Activated naive CD4-positive, alpha-beta T cell (primary cell): ENCODE measurements at places on chromosomes 5 and 9.

GRCh38 chr9:117826837-117827236 is 122.6 kb downstream of the TLR4 start:
- DNase-seq = no peak

DNA sequence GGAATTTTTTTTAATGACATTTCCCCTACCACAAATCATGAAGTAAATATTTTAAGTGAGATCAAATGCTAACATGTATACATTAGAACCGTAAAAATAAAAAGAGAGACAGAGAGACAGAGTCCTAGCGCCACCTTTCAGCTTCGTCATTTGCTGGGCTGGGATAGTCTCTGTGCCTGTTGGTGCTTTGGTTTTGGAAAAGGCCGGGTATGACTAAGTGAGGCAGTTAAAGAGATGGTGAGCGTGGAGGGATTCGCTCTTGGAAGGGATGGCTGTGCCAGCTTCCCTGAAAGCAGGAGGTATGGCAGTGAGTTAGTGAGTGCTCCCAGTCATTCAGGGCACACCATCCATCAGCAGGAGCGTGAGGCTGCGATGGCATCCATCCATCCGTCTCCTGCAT is 729.6 kb upstream of the WWC1 start:
- DNase-seq = no peak

- DNase-seq = no peak
Measured at GRCh38 chr9:77903666-77904285, 127.8 kb downstream of the GNAQ start.

- no peak for DNase-seq
Measured at GRCh38 chr5:58804291-58804690, 221.4 kb downstream of the RAB3C start.

- no peak for DNase-seq
Measured at GRCh38 chr5:143241892-143242291, 161.6 kb downstream of the NR3C1 start.

GRCh38 chr9:28976684-28977083 is 1403.4 kb upstream of the C9orf72 start:
- DNase-seq = no peak

- DNase-seq = no peak
Measured at GRCh38 chr9:69555802-69556201, 116.4 kb downstream of the APBA1 start.

DNA sequence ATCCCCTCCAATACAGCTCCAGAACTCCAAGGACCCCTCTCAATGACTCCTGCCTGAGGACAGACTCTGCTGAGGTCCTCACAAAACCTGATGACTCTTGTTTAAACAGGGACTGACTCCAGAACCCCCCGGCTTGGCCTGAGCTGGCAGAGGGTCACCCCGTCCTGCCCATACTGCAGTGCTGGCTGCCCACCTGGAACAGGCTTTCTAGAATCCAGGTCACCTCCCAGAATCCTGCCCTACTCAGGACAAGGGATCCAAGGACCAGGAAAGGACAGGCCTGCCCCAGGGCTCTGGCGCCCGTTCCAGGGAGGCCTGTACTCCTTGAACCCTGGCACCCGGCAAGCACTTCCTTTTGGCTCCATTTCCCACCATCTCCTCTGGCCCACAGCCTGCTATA is 22.2 kb downstream of the RALGDS start:
- no peak for DNase-seq

- no peak for DNase-seq
Measured at GRCh38 chr5:15690611-15691010, 190.6 kb downstream of the FBXL7 start.

DNA sequence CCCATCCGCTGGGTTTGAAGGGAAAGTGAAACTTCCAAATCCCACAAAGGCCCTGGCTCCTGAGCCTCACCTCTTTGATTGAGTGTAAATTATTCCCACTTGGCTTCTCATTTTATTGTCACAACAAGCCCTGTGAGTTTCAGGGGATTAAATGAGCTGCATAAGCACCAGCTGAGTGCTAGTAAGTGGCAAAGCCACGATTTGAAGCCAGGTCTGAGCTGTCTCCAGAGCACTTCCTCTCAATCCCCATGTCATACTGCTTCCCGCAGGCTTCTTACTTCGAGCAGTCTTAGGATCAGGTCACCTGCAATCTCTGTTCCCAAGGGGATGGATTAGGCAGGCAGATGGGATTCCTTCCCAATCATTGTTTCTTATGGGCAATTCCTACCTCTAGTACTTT is 18.0 kb downstream of the RPS14 start:
- DNase-seq = no peak

- no peak for DNase-seq
Measured at GRCh38 chr5:152456815-152457443, 51.9 kb upstream of the NMUR2 start.

DNA sequence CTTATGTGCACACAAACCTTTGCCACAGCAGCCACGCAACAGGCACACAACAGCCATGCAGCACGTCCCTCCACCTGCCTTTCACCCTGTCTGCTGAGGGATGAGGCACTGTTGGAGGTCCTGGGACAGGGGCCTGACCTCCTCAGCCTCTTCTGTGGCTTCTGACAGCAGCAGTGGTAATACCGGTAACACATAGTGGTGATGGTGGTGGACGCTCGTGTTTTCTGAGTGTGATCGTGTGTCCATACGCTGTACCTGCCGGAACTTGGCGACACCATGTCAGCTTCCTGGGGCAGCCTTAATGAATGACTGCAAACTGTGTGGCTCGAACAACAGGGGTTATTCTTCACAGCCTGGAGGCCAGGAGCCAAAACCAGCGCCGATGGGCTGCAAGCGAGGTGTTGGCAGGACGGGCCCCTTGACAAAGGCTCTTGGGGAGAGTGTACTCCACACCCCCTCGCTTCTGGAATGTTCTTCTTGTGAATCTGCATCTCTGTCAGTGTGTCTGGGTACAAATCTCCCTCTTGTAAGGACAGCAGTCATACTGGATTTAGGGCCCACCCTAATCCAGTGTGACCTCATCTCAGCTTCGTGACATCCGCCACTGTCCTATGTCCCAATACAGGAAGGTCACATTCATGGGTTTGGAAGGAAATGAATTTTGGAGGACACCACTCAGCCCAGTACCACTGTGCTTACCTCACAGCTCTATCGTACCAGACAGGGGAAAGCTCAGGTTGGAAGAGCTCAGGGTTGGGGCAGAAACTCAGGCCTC is 55.3 kb upstream of the EXOC3 start:
- DNase-seq = no peak

GRCh38 chr9:134175291-134175807 is 11.0 kb upstream of the RNU6ATAC start:
- no peak for DNase-seq

- no peak for DNase-seq
Measured at GRCh38 chr9:2213830-2214468, 198.8 kb downstream of the SMARCA2 start.

GRCh38 chr5:96335873-96336272 is 97.2 kb downstream of the PCSK1 start:
- DNase-seq = no peak

- no peak for DNase-seq
Measured at GRCh38 chr5:62661126-62661525, 82.5 kb downstream of the LRRC70 start.

- no peak for DNase-seq
Measured at GRCh38 chr9:72300873-72301272, 64.1 kb downstream of the ZFAND5 start.

- no peak for DNase-seq
Measured at GRCh38 chr9:87587356-87587745, 89.7 kb downstream of the DAPK1 start.

DNA sequence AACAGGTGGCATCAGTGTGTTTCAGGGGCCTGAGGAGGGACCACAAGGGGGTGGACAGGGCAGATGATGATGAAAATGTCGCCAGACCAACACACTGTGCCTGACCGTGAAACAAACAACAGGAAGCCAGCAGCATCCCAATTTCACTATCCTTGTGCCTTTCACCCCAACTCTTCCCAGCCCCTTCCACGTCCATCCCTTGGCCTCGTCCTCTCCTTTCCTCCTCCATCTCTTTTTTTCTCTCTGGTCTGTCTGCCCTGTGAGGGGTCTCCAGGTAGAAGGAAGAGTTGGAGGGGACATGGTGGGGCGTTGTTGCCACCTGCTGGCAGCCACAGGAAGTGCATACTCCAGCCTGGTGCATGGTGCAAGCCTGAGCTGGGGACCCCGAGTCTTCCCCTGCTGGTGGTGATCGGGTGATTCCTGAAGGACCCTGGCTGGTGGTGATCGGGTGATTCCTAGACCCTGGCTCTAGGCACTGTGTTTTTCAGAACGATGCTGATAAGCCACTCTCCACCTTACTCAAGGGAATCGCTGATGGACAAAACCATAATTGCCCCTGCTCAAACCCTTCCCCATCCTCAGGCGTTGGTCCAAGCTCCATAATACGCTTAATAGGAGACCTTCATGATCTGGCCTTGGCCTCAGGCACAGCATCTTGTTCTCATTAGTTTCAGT is 21.7 kb upstream of the NSD1 start:
- DNase-seq = peak; percentile 47

DNA sequence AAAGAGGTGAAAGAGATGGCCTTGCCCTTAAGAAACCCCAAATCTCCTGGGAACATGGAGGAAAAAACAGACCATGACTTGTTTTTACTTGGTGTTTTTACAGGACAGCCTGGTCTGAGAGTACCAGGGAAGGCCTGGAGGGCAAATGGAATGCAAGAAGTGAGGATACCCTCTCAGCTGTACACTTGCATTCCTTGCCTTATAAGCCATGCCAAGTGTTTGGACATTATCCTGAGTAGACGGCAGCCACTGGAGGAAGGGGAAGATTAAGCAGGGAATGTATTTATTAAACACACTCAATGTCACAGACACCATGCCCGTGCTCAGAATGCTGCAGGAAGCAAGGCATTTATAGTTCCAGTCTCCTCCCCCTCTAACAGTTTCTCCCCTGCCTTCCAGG is 581.4 kb downstream of the CDK5RAP2 start:
- DNase-seq = no peak

DNA sequence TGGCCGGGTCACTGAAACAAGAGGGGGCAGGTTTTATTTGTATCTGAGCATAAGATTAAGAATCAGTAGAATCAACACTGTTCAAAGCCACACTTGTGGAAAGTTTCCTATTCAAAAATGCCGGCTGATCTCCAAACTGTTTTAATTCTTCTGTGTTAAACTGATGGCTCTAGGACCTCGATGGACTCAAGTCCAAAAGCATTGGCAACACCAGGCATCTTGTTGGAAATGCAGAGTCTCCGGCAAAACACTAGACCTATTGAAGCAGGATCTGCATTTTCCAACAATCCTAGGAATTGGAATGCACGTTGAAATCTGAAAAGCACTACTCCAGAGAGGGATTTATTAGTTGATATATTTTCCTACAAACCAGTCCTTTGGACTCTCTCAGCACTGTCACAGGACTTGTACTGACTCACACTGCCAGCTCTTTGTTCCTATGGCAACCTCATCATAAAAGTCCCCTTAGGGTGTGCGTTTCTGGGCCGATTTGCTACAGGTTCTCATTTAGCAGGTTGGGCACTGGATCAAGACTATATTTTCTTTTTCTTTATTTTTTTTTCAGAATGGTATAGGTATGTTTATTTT is 48.1 kb upstream of the PCA3 start:
- DNase-seq = no peak

GRCh38 chr5:133274597-133274935 is 222.8 kb downstream of the HSPA4 start:
- no peak for DNase-seq

GRCh38 chr9:93520523-93520922 is 55.9 kb upstream of the PHF2 start:
- no peak for DNase-seq
